ENCODE measurements at places on chromosomes 4 and X.

DNA sequence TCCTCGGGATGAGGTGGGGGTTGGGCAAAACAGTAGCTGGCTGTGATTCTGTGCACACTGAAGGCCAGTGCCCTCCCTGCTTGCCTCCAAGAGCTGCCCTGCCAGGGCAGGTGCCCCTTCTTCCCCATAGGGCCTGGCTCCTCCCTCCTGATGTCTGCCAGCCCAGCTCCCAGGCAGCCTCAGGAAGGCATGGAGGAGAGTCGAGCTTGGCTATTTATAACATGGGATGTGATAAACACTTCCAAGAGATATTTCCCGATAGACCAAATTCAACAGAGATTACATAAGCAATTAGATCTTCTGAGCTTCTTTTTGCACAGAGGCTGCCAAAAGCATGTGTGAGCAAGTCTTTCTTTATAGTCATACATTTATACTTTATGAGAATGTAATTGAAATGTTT, 45.3 kb upstream of the PJA1 start:
- DNase-seq: no peak

DNA sequence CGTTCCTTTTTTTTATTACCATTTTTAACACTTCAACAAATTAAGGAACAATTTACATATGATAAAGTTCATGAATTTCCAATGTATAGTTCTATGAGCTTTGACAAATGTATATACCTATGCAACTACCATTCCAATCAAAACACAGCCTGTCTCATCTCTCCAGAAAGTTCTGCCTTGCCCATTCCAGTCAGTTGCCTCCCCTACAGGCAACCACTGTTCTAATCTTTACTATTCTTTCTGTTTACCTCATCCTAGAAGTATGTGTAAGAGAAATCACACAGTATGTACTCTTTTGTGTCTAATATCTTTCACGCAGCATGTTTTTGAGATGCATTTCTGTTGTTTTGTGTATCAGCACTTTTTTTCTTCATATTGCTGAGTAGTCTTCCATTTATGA, 224.9 kb downstream of the KIT start:
- no peak for DNase-seq

GRCh38 chr4:37687194-37687562, 1.0 kb upstream of the RELL1 start:
- DNase-seq: no peak

DNA sequence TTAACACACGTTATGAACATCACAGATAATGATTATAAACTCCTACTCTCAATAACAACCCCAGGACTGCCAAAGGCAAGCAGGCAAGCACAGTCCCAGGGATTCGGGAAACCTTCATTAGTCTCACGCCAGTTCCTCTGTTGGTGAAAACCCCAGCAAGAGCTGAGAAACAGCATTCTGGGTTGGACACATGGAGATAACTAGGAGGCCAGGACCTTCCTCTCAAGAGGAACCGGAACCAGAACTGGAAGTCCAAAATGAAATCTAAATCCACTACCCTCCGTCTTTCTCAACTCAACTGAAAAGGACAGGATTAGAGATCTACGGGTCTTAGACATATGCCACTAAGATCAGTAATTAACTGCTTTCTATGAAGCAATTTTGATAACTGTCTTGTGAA, 3.8 kb downstream of the VEGFC start:
- no peak for DNase-seq

DNA sequence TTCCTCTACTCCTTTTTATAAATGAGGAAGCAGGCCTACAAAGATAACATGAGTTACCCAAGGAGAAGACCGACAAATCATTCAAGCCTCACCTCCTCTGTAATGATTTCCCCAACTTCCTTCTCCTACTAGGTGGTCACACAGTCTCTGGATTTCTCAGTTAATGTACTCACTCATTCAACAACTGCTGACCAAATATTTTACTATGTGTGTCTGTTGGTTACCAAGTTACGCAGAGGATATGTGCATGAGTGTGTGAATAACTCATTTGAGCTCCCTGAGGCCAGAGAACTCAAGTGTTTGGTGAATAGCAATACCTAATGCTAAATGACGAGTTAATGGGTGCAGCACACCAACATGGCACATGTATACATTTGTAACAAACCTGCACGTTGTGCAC, 10.4 kb downstream of the CASK start:
- DNase-seq: no peak

- DNase-seq: peak; percentile 66
Measured at GRCh38 chr4:24121395-24122175, 231.7 kb upstream of the PPARGC1A start.

DNA sequence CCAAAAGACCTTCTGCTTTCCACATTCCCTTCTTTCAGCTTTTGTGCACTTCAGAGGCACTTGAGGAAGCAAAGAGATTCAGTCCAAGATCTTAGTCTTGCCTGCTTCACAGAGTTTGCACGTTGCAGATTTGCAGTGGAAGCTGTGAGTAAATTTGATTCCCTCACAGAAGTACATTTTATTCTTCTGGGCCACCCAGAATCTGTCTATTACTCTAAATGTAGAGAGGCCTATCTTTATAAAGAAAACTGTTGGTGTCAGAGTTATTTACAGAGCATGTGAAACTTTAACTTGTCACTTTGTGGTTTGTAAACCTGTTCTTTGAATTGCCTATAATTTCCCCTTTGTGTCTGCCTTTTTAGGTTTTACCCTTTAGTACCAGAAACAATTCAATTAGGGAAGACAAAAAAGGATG, 15.5 kb downstream of the SPRY1 start:
- no peak for DNase-seq

- peak; percentile 60 for DNase-seq
Measured at GRCh38 chrX:134948333-134949241, 42.2 kb upstream of the SMIM10 start.

DNA sequence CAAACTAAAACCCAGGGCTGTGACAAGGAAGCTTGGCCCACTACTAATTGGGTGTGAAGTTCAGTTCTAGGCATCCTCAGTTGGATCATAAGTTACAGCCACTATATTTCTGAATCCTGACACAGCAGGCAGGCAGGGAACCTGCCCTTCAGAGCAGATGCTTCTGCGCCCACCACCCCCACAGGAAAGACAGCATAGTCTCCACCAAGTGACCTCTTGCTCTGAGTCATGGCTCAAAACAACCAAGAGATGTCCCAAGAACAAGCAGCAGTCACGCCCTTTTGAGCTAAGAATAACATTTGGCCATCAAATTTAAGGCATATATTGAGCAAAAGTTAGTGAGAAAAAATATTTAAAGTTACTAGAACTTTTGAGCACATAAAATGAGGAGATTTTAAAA, 170.7 kb upstream of the SMARCAD1 start:
- DNase-seq: no peak

DNA sequence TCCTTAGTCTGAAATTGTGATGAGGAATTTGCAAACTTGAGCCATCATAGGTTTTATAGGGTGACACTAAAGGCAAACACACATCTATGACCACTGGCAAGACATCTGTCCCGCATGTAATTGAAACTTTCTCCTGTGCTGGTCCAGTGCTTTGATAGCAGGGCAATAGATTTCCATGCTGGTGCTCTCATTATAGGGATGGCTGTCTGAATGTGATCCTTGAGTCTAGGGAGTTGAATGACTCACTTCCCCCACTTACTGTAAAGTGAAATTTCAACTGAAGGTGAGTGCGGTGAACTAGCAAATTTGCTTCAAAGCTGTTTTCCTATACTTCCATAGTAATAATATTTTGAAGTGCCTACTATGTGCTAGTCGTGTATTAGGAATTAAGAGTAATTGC, 1630.0 kb downstream of the STIM2 start:
- peak; percentile 42 for DNase-seq

- peak; percentile 79 for DNase-seq
Measured at GRCh38 chr4:151806511-151806927, 45.7 kb upstream of the GATB start.

- no peak for DNase-seq
Measured at GRCh38 chr4:27057662-27058061, 197.0 kb downstream of the STIM2 start.

DNA sequence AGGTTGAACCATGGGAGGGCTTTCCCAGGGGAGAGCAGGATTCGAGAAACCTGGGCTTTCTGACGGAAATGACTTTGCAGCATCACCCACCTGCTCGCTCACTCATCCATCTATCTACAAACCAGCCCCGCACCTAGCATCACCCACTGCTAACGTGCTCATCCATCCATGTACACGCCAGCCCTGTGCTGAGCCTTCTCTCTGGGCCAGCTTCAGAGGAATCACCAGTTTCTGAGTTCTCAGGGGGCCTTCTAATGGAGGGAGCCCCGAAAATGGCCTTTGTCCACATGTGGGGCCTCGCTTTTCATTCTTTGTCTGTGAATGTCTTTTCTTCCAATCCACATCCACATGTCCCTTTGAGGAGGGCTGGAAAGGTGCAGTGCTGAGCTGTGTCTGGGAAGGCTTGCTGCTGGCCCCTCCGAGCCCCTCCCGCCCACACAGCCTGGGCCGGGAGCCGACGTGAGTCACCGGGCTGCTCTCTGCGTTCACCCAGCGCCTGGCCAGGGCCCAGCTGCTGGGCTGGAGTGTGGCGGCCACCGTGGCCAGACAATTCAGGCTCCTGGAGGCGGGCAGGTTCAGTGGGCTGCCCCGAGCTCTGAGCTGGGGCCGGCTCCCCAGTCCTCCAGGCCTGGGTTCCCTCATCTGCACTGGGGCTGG, 14.7 kb downstream of the SORCS2 start:
- peak; percentile 85 for DNase-seq

DNA sequence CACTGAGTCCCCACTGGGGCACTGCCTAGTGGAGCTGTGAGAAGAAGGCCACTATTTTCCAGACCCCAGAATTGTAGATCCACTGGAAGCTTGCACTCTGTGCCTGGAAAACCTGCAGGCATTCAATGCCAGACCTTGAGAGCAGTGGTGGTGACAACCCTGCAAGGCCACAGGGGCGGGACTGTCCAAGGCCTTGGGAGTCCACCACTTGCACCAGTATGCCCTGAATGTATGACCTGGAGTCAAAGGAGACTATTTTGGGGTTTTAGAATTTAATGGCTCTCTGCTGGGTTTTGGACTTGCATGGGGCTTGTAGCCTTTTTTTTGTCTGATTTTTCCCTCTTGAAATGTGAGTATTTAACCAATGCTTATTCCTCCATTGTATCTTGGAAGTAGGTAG, 145.8 kb downstream of the MSN start:
- DNase-seq: no peak

DNA sequence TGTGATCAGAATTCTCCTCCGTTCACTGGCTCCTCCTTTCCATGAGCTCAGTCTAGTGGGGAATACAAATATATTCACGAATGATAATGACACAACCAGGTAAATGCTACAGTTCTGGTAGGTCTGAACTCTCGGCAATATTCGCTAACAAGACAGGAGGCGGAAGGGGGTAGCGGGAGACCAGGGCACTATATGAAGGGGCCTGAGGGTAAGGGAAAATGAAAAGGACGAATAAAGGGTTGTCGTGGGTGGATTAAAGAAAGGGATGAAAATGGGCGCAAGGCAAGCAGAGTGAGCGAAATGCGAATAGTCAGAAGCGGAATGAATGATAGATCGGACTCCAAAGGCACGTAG, 743 bp downstream of the NKAP start:
- no peak for DNase-seq

DNA sequence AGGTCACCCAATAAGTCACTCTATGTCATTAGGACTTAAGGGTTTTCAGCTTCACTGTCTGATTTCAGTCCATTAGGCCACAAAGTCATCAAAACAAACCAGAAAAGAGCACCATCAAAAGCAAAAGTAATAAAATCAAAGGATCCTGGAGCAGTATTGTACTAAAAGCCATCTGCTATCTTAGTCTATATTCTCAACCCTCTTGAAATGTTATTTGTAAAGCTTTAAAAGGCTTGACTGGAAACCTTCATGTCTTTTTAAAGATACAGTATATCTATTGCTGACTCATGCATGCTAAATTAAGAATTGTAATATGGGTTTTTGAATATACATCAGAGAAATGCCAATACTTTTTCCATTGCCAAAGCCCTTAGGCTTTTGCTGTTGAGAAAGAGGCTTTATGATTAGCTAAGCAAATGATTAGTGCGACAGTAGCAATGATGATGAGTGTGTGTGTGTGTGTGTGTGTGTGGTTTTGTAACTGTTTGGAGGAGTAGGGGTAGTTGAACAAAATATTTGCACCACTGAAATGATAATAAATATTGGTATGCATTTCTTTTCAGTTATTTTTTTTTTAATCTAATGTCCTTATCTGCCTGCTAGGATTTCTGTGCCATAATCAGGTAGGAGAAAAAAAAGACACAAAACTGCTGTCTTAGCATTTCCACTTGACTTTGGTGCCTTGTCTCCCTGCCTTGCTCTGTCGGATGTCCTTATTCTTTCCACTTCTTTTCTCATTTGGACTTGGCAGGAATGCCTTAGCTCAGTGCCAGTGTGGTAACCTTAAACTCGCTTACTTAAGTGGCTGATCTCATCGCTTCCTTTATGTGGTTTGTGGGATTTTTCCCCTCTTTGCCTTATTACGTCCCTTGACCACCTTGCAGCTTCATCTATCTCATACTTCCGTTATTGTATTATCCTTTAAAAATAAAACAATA, 119.7 kb downstream of the PCDH7 start:
- DNase-seq: peak; percentile 60

Data from fibroblast of mammary gland (primary cell).